ENCODE measurements at places on chromosomes 5 and 9.
A peak's percentile ranks its signal among the peaks of the same experiment; 100 is the strongest.

DNA sequence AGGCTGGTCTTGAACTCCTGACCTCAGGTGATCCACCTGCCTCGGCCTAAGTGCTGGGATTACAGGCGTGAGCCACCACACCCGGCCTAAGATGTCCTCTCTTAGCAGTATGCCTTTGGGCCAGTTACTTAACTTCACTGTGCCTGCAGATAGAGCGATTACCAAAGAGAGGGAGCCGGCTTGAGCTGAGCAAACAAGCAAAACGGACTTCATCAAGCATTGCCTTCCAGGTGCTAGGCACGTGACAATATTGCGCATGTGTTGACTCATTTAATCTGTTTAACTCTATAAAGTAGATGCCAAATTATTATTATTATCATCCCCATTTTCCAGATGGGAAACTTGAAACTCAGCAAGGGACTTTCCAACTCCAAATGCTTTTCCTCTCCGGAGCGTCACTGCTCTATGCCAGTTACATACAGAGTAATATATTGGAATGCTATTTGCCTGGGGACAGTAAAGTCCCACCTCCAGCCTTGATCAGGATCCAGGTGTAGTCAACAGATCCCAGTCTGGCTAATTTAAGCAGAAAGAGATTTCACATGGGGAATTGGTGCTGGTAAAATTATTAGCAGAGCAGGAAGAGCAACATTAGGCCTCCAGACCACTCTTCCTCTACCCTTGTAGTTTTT lies 5.6 kb upstream of the C9orf152 start:
- no peak for DNase-seq

GRCh38 chr5:88840495-88840894 lies 42.5 kb downstream of the MEF2C start:
- no peak for DNase-seq

GRCh38 chr9:87336407-87336806 lies 161.3 kb upstream of the DAPK1 start:
- DNase-seq = peak; percentile 13

DNA sequence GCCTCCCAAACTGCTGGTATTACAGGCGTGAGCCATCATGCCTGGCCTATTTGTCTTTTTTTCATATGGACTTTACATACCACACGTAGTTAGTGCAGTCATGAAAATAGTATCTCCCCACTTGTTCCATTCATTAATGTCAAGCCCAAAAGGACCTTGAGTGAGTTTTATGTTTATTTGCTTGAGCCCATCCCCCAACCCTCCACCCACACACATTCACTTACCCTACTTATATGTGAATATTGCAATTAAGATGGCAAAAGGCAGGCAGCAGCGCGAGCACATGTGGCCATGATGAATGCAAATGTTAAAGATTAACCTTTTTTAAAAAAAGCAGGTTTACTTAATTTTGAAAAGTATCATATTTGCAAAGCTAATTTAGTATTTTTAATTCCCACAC lies 24.9 kb upstream of the PIK3R1 start:
- DNase-seq = no peak
